ENCODE measurements at places on chromosomes 3 and 15.

DNA sequence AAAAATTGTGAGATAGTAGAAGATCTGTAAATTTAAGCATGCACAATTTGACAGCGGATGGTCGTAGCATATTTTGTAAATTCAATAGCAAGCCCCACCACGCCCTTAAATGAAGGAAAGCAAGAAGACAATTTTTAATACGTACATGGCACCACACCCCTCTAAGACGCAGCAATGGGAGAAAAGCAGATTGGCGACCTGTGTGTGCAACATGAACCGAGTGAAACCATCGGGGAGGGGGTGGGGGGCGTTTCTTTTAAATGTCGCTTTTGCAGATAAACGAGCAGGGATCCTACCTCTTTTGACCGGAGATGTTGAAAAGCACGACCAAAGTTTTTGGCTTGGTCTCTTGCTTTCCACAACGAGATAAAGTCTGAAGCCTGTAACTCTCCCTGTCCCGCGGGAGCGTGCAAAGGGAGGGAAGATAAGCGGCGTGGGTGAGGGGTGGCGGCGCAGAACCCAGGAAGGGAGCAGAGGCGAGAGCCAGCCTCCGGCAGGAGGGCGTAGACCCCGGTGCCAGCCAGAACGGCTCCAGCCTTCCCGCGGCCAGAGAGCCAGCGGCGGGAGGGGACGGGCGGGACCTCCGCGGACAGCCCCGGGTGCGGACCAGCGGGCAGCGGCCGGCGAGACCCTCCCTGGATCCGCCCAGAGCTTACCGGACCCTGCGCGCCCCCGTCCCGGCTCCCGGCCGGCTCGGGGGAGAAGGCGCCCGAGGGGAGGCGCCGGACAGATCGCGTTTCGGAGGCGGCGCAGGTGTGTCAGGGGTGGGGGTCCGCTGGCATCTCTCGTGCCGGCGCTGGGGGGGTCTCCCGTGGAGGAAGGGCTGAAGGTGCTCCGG is at the start of gene CHL1:
CHL1 (plus strand) TSS at position 453 of the 838 bp plus-strand sequence. CDS start 123,014 bp downstream, outside the sequence.
- DNase-seq = no peak

- DNase-seq = no peak
Measured at GRCh38 chr3:114442246-114442645, 148.4 kb downstream of the TIGIT start.

DNA sequence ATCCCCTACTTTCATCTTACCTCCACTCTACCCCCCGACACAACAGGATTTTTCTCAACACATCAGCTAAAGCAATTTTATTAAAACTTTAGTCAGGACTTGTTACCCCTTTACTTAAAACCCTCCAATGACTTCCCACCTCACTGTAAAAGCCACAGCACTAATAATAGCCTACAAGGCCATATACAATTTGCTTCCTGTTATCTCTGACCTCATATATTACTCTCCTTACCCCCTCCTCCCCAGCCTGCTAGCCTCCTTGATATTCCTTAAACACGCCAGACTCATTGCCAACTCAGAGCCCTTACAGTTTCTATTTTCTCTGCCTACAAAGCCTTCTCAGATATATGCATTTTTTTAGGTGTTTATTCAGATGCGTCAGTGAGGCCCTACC is 54.4 kb downstream of the DCUN1D1 start:
- DNase-seq = no peak

DNA sequence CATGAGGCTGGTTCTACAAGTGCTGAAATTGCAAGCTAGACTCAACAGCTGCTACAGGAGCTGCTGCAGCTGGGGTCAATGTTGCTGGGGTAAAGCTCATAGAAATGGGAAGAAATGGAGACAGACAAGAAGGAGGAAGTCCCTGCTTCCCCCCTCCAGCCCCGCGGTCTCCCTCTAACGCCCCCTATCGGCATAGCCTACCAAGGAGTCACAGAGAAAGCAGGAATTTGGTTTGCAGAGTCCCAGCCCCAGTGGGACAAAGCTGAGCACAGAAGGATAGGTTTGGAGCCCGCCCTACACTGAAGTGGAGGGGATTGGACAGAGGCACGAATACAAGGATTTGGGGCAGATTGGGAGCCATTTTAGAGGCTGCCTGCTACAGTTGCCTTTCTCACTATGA is 176.9 kb upstream of the ANKRD28 start:
- DNase-seq = no peak

- DNase-seq = no peak
Measured at GRCh38 chr15:39583596-39584265, 2.9 kb downstream of the THBS1 start.

- DNase-seq = no peak
Measured at GRCh38 chr3:188489639-188490405, 335.9 kb downstream of the LPP start.

GRCh38 chr3:154175041-154175440 is 53.9 kb downstream of the ARHGEF26 start:
- DNase-seq = no peak

GRCh38 chr15:70669006-70669602 is 94.3 kb downstream of the UACA start:
- DNase-seq = no peak

DNA sequence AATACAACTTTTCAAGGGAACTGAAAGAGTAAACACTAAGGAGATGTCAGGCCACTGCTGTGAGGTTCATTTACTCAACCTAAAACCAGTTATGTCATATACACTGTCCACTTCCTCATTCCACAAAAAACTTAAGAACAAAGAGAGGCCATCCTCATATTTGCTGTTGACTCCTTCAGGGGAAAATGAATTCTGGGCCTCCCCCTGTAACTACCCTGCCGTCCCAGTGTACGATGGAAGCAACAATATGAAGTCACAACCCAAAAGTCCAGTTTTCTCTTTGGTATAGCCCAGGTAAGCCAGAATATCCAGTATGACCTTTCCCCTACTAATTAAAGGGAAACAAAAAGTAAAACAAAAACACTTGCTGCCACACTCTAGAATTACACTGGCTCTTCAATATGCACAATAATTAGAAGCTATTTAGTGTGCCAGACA is 16.2 kb downstream of the CEP152 start:
- DNase-seq = no peak

DNA sequence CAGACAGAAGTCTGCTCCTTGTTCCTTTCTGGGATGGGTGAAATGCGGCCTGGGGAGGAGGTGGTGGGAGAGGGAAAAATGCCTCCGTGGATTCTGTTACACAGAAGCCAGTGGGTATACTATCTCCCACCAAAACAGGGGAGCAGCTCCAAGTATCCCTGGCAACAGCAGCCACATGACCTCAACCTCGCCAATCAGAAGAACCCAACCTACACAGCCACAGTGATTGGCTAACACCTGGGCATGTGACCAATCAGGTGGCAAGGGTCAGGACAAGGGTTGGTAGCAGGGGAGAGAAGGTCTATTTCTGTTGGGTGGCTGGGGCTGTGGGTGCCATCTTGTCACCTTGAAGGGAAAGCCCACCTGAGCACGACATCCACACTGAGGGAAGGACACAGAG is 9.1 kb upstream of the ACAD9 start:
- no peak for DNase-seq

DNA sequence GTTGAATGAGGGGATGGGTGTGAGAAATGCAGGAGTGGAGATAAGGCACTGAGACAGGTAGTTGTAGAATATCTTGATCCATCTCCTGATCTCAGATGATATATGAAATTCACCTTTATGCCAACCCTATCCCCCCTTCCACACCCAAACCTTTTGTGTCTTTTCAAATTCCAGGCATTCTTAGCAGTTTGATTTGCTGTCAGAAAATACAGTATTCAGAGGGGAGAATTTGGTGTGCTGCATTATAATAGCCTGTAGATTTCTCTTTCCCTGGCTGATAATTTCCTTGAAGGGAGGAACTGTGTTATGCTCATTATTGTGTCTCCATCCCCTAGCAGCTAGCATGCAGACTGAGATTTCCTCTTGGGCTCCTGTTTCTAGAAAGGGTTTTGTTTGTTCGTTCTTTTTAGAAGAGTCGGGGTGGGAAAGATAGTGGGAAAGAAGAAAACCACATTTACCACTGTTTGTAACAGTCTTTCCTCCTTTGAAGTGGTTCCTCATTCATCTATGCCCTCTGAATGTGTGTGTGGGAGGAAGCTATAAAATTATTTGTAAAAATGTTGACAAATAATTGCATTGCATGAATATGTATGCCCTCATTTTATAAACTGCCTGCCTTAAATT is 373.4 kb downstream of the DIPK2A start:
- DNase-seq = no peak

DNA sequence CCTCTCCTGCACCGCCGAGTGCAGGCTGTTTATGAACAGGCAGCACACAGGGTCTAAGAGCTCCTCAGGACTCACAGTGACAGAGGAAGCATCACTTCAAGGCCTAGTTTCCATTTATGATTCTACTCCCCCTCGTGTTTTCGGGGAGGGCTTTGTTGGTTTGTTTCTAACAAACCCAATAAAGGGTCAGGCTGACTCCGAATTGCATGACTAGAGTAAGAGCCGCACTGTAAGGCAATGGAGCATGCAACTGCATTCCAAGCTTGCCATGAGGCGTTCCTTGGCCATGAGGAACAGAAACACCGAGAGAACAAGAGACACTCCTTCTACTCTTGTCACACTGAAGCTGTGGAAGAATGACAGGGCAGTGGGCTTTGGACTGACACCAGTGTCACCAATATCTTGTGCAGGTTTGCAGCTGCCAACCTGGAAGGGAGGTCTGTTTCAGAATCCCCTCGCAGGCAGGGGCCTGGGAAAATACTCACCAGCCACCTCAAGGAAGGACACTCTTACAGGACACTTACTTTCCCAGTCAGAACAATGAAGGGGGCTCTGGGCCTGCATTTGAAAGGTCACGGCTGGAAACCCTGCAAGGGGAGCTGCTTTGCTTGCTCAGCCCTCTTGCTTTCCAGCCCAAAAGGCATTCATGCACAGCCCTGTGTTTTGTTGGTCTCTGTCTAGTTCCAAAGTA is 96.8 kb downstream of the ADAMTS17 start:
- no peak for DNase-seq

DNA sequence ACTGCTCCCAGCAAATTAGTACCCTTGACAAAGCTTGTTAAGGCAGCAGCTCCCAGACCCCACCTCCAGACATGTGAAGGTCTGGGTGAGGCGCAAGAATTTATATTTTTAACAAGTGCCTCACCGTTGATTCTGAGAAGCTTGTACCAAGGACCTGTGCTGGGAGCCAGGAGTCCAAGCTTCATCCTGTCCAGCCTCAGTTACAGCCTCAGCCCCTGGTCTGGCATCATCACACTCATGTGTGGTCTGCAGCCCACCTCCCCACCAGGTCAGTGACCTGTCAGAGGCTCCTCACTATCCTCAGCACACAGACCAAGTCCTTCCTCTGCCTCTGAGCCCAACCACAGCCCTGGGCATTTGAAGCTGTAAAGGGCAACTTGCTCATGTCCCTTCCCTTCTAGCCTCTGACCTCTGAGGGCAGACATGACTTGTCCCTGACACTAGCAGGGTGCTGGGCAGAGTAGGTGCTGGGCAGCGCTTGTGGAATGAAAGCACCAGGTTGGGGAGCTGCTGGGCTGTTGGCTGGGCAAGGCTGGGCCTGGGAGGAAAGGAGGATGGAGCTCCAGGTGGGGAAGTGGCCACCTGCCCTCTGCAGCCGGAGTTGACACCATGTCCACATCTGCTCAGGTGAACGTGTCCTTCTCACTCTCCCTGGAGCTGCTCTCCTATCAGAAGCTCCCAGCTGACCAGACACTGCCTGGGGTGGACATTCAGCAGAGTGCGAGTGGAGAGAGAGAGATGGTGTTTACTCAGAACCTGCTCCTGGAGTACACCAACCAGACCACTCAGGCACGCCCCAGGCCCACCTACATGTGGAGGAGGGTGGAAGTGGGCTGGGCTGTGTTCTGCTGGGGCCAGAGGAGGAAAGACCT is 16.9 kb downstream of the ACAA1 start:
- DNase-seq = peak; percentile 4

DNA sequence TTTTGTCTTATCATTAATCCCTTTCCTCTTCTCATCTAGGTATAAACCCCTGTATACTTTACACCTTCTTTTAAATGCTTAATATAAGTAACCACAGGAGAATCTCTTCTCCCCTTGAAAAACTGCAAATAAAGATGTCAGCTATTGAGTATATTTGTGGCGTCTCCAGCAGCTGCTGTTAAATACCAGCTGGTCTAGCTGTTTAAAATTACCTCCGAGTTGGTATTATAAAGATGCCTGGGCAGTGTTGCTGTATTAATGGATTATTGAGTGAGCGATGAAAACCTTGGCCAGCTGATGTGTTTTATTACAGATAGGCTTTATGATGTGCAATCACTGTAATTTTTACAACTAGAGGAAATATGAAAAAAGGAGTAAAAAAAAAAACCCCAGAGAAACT is 388.1 kb downstream of the TBC1D5 start:
- no peak for DNase-seq

DNA sequence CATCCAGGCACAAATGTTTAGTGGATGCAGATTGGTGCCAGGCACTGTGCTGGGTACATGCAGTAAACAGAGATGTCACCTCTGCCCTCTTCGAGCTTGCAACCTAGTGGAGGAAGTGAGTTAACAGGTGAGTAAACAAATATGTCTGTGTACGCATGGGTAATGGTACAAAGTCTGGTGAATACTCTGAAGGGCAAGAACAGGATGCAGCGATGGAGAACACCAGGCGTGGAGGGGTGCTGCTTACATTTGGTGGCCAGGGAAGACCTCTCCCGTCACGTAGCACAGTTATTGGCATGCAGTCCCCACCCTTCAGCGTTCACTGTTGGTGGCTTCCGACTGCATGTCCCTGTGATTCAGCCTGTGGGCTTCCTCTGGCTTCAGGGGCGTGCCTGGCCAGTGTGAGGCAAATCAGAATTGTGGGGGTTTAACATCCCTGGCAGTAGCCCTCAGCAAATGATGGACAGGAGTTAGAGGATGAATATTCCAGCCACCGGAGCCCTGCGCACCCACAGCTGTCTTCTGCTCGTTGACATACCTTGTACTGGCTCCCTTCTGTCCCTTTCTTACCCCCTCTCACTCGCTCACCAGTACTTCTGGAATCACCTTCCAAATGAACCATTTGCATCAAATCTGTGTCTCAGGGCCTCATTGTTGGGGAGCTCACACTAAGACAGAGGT is 9.1 kb upstream of the HDAC11 start:
- DNase-seq = no peak

DNA sequence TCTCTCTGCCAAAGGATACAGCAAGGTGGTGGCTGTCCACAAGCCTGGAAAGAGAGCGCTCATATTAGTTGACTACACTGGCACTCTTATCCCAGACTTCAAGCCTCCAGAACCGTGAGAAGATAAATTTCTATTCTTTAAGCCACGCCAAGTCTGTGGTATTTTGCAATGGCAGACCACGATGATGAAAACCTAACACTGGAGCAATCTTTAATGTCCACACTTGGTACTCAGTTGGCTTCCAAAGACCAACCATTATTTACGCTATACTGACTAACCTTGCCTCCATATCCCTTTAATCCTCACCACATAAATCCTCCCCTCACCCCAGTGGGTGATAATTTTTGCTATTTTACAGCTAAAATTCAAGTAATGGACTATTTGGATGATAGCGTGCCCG is 16.9 kb upstream of the LACTB start:
- no peak for DNase-seq

DNA sequence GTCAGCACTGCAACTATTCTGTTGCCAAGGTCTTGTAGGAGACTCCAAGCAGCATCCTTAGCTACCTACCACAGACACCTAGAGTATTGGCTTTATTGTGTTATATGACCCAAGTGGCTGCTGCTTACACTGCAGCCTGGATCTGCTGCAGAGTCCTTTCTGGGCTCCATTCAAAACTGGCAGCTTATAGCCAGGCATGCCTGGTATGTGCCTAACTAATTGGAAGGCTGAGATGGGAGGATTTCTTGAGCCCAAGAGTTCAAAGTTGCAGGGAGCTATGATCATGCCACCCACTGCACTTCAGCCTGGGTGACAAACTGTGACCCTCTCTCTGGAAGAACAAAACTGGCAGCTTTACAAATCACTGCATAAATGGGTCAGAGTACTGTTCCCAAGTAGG is 8.6 kb downstream of the NDUFB4 start:
- no peak for DNase-seq

Measured in T-helper 17 cell (primary cell).